ENCODE measurements at places on chromosomes 1 and 21. TPM values are rescaled to one million over a fixed set of nuclear protein-coding genes. Genes with fewer than 3 reads are reported as not detected.

GRCh38 chr1:38009088-38009840 is 3.3 kb upstream of the UTP11 start:
- peaks cover 85% of the 10 kb centered on the region for H3K4me1 ChIP-seq
- peaks cover 7% of the 10 kb centered on the region for H3K27me3 ChIP-seq
- no peaks in the 10 kb centered on the region for H3K36me3 ChIP-seq
- peak overlapping the region; percentile 98 for H3K27ac ChIP-seq
- DNase-seq, result peak; percentile 74

- no peak overlapping the region for H3K27ac ChIP-seq
- peaks cover 16% of the 10 kb centered on the region for H3K36me3 ChIP-seq
- no peaks in the 10 kb centered on the region for H3K27me3 ChIP-seq
- peaks cover 17% of the 10 kb centered on the region for H3K4me1 ChIP-seq
- DNase-seq, result no peak
Measured at GRCh38 chr1:85692730-85693314, 15.4 kb downstream of the ZNHIT6 start.

The SH3BGR gene
- not detected for polyA plus RNA-seq

GRCh38 chr1:113256348-113256729 is 134.0 kb upstream of the MAGI3 start:
- H3K36me3 ChIP-seq, result no peaks in the 10 kb centered on the region
- H3K4me3 ChIP-seq, result no peak overlapping the region

DNA sequence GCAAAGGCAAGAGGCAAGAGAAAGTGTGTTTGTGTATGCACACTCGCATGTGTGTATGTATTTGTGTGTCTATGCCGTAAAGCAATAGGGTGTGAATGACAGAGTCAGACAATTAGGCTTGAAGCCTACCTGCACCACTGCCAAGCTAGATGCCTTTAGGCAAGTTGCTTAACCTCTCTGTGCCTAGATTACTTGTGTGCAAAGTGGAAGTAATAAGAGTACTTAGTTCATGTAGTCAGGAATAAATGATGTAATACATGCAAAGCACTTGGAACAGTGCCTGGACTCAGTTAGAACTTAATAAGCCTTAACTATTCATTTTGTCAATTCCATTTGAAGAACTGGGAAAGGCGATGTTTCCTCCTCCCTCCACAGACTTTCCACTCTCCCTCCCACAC is 31.7 kb downstream of the LAMB3 start:
- no peak overlapping the region for H3K27ac ChIP-seq
- H3K27me3 ChIP-seq, result peaks cover 8% of the 10 kb centered on the region
- no peak overlapping the region for H3K4me3 ChIP-seq
- no peak for DNase-seq

GRCh38 chr1:180246579-180246978 is 16.5 kb downstream of the LHX4 start:
- H3K27me3 ChIP-seq, result peaks cover 5% of the 10 kb centered on the region
- DNase-seq, result no peak
- H3K4me1 ChIP-seq, result no peaks in the 10 kb centered on the region
- H3K4me3 ChIP-seq, result no peak overlapping the region
- no peaks in the 10 kb centered on the region for H3K36me3 ChIP-seq

The SPATA1 gene
- polyA plus RNA-seq, result not detected

The TRIM33 gene
- 28.0 TPM for polyA plus RNA-seq

The KRTAP10-6 gene
- polyA plus RNA-seq, result not detected

The ZNF669 gene
- 31.3 TPM for polyA plus RNA-seq

The PCNX2 gene
- 2.6 TPM for polyA plus RNA-seq

The RSPH1 gene
- not detected for polyA plus RNA-seq

DNA sequence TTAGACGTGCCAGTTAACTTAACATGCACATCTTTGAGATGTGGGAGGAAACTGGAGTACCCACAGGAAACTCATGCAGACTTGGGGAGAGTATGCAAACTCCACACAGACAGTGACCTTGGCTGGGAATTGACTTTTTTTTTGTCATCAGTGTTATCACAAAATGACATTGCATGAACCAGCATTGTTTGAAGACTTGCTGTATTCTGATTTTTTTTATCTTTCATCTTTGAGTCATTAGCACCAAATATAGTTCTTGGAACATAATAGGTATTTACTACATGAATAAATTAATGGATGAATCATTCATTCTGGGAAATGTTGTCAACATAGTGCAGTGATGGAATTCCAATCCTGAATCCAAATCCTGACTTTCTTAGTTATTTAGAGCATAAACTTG is 77.0 kb downstream of the ATF6 start:
- H3K4me3 ChIP-seq, result no peak overlapping the region
- no peaks in the 10 kb centered on the region for H3K4me1 ChIP-seq
- peaks cover 2% of the 10 kb centered on the region for H3K27me3 ChIP-seq
- H3K36me3 ChIP-seq, result peaks cover 21% of the 10 kb centered on the region

The GJA8 gene
- polyA plus RNA-seq, result not detected

All from immature natural killer cell (primary cell).